ENCODE measurements at places on chromosomes 1 and 21.

- no peak for DNase-seq
Measured at GRCh38 chr1:98496256-98496995, 165.1 kb upstream of the SNX7 start.

GRCh38 chr1:50328552-50328951 is 94.7 kb downstream of the DMRTA2 start:
- no peak for DNase-seq

DNA sequence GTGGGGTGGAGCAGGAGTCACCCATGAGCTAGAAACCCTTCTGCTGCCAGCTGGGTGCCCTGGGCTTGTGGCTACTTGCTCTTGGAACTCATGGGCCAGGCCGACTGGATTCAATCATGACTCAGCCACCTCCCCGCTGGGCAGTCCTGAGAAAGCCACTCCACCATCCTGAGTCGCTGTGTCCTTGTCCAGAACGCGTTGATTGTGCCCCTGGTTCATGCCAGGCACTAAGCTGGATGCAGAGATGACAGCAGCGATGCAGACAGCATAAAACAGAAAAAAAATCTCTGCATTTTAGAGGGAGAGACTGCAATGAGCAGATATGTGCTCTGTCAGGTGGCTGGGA is 10.6 kb downstream of the PADI1 start:
- DNase-seq = no peak

DNA sequence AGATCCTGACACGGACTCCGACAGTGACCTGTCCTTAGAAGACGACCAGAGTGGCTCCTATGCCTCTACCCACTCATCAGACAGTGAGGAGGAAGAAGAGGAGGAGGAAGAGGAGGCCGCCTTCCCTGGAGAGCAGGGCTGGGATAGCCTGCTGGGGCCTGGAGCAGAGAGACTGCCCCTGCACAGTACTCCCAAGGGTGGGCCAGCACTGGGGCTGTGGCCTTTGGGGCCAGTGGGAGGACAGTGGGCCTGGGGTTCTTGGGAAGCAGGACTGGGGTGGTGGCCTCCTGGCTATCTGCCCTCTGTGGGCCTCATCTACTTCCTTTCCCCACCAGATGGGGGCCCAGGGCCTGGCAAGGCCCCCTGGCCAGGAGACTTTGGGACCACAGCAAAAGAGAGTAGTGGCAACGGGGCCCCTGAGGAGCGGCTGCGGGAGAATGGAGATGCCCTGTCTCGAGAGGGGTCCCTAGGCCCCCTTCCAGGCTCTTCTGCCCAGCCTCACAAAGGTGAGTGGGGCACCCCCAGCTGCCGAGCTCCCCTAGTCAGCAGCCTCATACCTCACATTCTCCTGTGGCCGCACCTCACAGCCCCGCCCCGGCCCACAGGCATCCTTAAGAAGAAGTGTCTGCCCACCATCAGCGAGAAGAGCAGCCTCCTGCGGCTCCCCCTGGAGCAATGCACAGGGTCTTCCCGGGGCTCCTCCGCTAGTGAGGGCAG is 10.0 kb downstream of the PSRC1 start:
- no peak for DNase-seq

GRCh38 chr1:54768093-54768492 is 3.8 kb upstream of the PARS2 start:
- no peak for DNase-seq

DNA sequence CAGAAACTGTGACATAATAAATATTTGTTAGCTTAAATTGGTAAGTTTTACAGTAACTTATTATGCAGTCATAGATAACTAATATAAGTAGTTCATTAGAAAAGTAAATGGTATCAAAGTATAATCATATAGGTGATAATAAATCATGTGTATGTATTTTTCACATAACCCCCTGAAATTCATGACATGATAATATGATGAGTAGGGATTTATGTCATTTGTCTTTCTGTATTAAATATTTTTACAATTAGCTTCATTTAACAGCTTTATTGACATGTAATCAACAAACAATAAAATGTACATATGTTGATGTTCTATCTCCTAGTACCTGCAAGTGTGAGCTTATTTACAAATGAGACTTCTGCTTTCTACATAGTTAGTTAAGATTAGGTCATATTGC is 9.8 kb upstream of the FCGR2A start:
- DNase-seq = no peak

DNA sequence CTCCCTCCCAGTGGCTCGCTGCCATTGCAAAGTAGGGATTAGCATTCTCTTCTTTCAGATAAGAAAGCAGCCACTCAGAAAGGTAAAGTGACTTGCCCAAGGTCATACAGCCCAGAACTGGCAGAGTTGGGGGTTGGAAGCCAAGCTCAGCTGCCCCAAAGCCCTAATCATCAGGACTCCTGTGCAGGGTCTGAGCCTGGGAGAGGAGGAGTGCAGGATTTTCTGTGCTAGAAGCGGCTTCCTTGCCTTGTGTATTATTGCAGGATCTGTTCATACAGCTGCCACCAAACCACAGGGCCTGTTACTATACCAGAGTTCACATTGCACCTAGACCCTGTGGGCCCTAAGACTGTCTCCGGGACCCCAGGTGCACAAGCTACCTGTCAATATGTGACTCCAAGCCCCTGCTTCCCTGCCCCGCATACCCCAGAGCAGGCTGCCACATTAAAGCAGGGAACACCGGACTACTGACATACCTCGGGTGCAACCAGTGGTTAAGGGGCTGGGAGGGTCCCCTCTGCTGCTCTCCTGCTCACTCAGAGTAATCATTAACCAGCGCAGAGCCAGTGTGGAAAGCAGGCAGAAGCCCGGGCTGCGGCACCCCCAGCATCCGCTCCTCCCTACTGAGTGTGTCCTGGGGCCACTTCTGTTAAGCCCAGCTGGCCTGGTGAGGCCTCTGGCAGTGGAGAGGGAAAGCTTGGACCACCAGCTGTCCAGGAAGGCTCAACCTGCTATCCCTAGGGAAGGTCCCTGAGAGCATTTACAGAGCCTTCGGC is 15.8 kb downstream of the HSPG2 start:
- no peak for DNase-seq

Measured in Panc1 (cell line).